ENCODE measurements at places on chromosomes 2 and 18. TPM values are rescaled to one million over a fixed set of nuclear protein-coding genes. Genes with fewer than 3 reads are reported as not detected.

GRCh38 chr18:63508596-63508995, 31.8 kb downstream of the SERPINB5 start:
- no peaks in the 10 kb centered on the region for H3K36me3 ChIP-seq
- no peaks in the 10 kb centered on the region for H3K4me1 ChIP-seq
- no peak overlapping the region for H3K4me3 ChIP-seq
- H3K27me3 ChIP-seq, result no peaks in the 10 kb centered on the region
- no peak for DNase-seq

DNA sequence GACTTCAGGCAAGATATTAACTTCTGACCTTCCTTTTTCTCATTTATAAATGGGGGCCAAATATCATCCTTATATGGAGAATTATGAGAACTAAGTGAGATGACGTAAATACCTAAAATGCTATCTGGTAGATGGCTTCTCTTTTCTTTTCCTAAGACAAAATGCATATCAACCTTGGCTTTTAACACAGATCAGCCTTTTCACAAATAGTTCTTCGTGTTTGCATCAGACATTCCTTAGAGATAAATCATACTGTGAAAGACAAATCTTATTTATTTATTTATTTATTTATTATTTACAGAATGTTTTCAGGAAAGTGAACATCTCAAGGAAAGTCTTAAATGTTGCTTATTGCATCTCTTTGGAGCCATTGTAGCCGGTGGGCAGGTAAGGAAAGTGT, 62.8 kb downstream of the NBEAL1 start:
- no peak overlapping the region for H3K27ac ChIP-seq
- H3K4me3 ChIP-seq, result no peak overlapping the region
- H3K36me3 ChIP-seq, result no peaks in the 10 kb centered on the region
- no peaks in the 10 kb centered on the region for H3K4me1 ChIP-seq
- no peaks in the 10 kb centered on the region for H3K27me3 ChIP-seq
- DNase-seq, result no peak

DNA sequence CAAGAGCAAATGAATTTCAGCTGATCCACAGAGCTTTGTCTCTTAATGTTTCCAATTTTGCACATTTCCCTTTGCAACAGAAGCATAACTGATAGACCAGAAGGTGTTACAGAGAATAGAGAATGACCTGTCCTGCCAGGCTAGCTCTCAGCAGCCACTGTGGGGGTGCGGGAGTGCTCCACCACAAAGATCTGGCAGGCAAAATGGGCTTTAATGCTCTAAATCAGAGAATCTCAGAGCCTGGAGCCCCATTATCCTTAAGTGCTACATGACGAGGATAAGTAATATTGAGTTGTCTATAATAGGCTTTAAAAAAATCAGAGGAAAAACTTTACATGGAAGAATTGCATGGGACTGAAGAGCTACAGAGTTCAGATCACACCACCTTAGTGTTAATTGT, 245.7 kb downstream of the PDE11A start:
- H3K27me3 ChIP-seq, result no peaks in the 10 kb centered on the region
- H3K4me3 ChIP-seq, result no peak overlapping the region
- H3K4me1 ChIP-seq, result no peaks in the 10 kb centered on the region
- H3K27ac ChIP-seq, result no peak overlapping the region
- no peak for DNase-seq

- no peak overlapping the region for H3K4me3 ChIP-seq
- no peak for DNase-seq
- no peak overlapping the region for H3K27ac ChIP-seq
- no peaks in the 10 kb centered on the region for H3K4me1 ChIP-seq
- no peaks in the 10 kb centered on the region for H3K27me3 ChIP-seq
Observed at GRCh38 chr18:55088000-55088401, 128.7 kb upstream of the CCDC68 start.

DNA sequence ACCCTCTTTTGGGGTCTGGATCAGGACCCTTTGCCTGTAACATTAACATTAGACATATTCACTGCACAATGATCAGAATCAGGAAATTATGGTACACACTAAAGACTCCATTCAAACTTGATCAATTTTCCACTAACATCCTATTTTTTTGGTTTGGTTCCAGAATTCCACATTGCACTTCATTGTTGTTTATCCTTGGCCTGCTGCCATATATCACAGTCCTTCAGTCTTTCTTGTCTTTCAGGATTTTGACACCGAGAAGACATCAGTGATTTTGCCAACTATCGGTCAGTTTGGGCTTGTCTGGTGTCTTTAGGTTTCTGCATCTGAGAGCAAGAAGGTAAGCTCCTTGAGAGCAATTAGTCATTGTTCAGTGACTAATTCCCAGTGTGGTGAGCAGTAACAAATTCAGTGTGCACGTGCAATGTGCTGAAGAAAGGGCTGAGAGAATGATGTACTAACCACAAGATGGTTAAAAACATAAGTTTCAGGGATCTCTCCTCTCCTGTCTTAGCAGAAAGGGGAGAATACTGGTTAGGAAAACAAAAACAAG, 23.5 kb downstream of the MARCHF4 start:
- H3K4me3 ChIP-seq, result no peak overlapping the region
- no peaks in the 10 kb centered on the region for H3K36me3 ChIP-seq
- H3K27me3 ChIP-seq, result no peaks in the 10 kb centered on the region
- no peak for DNase-seq

DNA sequence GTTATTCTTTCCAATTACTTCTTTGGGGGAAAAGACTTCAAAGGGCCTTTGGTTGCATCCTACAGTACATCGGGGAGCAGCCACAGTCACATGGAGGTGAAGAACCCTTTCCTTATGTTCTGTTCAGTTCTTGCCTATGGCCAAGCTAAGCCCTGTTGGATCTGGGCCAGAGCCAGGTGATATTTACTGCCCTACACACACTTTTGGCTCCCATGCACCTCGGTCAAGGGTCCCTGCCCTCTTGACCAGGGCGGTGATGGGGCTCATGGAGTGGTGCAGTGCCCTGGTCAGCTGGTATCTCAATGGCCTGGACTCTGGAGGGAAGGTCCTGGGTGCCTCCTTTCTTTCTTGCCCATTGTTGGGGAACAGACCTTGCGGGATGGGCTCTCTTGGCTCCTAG, 98.7 kb downstream of the VAPA start:
- no peaks in the 10 kb centered on the region for H3K4me1 ChIP-seq
- H3K36me3 ChIP-seq, result no peaks in the 10 kb centered on the region
- no peaks in the 10 kb centered on the region for H3K27me3 ChIP-seq

- H3K27me3 ChIP-seq, result no peaks in the 10 kb centered on the region
- peaks cover 24% of the 10 kb centered on the region for H3K4me1 ChIP-seq
- H3K36me3 ChIP-seq, result no peaks in the 10 kb centered on the region
Observed at GRCh38 chr2:120934574-120935338, 199.1 kb downstream of the GLI2 start.

GRCh38 chr18:37669991-37670534, 104.5 kb upstream of the CELF4 start:
- H3K4me3 ChIP-seq, result no peak overlapping the region
- no peaks in the 10 kb centered on the region for H3K36me3 ChIP-seq
- H3K4me1 ChIP-seq, result no peaks in the 10 kb centered on the region
- no peaks in the 10 kb centered on the region for H3K27me3 ChIP-seq
- no peak for DNase-seq
- no peak overlapping the region for H3K27ac ChIP-seq

DNA sequence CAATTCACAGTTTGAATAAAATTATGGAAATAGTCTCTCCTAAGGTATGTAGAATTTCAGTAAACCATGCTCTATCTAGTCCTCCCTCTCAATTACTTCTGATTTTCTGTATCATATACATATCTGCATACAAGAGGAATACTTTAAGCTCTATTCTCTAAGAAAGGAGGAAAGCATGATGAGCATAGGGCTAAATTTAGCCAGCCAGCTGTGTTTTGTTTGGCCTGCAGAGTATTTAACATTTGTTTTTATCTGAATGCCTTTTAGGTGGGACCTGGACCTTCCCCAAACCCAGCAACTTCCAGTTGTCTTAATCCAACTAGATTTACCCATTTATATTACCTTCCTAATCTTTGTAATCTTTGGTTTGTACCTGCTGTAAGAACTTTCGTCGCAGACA, 42.2 kb upstream of the FAM117B start:
- no peak overlapping the region for H3K4me3 ChIP-seq
- no peaks in the 10 kb centered on the region for H3K36me3 ChIP-seq
- peaks cover 6% of the 10 kb centered on the region for H3K4me1 ChIP-seq
- no peak for DNase-seq

GRCh38 chr18:62085756-62086155, 101.1 kb downstream of the PIGN start:
- no peaks in the 10 kb centered on the region for H3K27me3 ChIP-seq
- no peak overlapping the region for H3K4me3 ChIP-seq
- H3K36me3 ChIP-seq, result no peaks in the 10 kb centered on the region
- DNase-seq, result no peak
- H3K4me1 ChIP-seq, result no peaks in the 10 kb centered on the region
- no peak overlapping the region for H3K27ac ChIP-seq

DNA sequence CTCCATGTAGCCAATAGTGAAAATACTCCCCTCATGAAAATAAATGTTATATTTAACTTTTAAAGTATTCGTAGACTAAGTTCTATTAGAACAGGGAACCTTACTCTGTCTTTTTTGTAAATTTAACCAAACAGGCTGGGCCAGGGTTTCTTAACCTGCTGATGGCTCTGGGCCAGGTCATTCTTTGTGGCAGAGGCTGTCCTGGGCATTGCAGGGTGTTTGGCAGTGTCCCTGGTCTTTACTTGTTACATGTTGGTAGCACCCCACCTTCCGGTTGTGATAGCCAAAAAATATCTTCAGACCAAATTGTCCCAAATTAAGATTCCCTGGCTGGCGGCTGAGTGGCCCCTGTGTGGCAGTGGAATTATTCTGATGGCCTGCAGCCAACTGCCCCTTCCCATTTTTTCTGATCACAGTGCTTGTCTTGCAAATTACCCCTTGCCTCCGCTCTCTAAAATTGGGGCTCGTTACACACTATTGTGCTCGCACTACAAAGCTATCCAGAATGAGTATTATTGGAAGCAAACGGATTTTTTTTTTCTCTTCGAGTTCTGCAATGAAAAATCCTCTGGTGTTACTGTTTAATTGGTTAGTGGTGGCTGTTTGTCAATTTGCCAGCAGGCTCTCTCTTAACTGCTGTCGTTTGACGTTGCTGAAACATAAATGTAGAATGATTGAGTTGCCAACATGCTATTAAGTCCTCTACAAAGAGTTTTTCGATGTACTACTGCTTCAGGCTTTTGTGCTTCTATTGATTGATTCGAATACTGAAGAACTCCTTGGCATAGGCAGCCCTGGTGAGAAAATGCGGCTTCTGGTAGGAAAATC, 216.9 kb downstream of the SH3RF3 start:
- no peaks in the 10 kb centered on the region for H3K27me3 ChIP-seq
- no peak overlapping the region for H3K4me3 ChIP-seq
- no peak overlapping the region for H3K27ac ChIP-seq

- no peak for DNase-seq
- no peak overlapping the region for H3K4me3 ChIP-seq
- no peak overlapping the region for H3K27ac ChIP-seq
Observed at GRCh38 chr18:47844828-47845498, 85.5 kb downstream of the SMAD2 start.

GRCh38 chr2:203418271-203418670, 90.1 kb downstream of the ABI2 start:
- no peaks in the 10 kb centered on the region for H3K27me3 ChIP-seq
- no peak overlapping the region for H3K4me3 ChIP-seq
- H3K27ac ChIP-seq, result no peak overlapping the region

GRCh38 chr2:196238836-196239380, 67.5 kb upstream of the STK17B start:
- H3K27me3 ChIP-seq, result no peaks in the 10 kb centered on the region
- no peaks in the 10 kb centered on the region for H3K36me3 ChIP-seq
- H3K4me1 ChIP-seq, result no peaks in the 10 kb centered on the region
- DNase-seq, result no peak
- H3K4me3 ChIP-seq, result no peak overlapping the region

GRCh38 chr2:25098056-25098455, 56.2 kb downstream of the EFR3B start:
- no peaks in the 10 kb centered on the region for H3K36me3 ChIP-seq
- H3K4me1 ChIP-seq, result no peaks in the 10 kb centered on the region
- no peak for DNase-seq
- no peak overlapping the region for H3K27ac ChIP-seq
- H3K27me3 ChIP-seq, result no peaks in the 10 kb centered on the region

DNA sequence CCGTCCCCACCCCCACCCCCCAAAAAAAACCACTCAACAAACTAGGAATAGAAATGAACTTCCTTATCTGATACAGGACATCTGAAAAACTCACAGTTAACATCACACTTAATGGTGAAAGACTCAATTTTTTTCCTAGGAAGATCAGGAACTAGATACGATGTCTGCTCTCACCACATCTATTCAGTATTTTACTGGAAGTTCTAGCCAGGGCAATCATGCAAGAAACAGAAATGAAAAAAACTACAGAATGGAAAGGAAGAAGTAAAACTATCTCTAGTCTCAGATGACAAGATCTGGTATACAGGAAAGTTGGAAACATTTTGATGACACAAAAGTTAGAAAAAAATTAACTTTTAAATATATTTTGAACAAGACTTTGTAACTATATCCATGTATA, 114.4 kb upstream of the FZD5 start:
- no peaks in the 10 kb centered on the region for H3K27me3 ChIP-seq
- no peak overlapping the region for H3K27ac ChIP-seq
- peaks cover 18% of the 10 kb centered on the region for H3K4me1 ChIP-seq
- DNase-seq, result no peak

- H3K27me3 ChIP-seq, result no peaks in the 10 kb centered on the region
- H3K4me3 ChIP-seq, result no peak overlapping the region
- peaks cover 31% of the 10 kb centered on the region for H3K4me1 ChIP-seq
- DNase-seq, result no peak
- H3K27ac ChIP-seq, result no peak overlapping the region
- no peaks in the 10 kb centered on the region for H3K36me3 ChIP-seq
Observed at GRCh38 chr2:105769504-105769903, 24.8 kb downstream of the NCK2 start.

GRCh38 chr2:15980605-15981098, 40.3 kb downstream of the MYCN start:
- DNase-seq, result no peak
- H3K27ac ChIP-seq, result no peak overlapping the region
- H3K4me1 ChIP-seq, result no peaks in the 10 kb centered on the region
- no peaks in the 10 kb centered on the region for H3K36me3 ChIP-seq
- H3K4me3 ChIP-seq, result no peak overlapping the region

DNA sequence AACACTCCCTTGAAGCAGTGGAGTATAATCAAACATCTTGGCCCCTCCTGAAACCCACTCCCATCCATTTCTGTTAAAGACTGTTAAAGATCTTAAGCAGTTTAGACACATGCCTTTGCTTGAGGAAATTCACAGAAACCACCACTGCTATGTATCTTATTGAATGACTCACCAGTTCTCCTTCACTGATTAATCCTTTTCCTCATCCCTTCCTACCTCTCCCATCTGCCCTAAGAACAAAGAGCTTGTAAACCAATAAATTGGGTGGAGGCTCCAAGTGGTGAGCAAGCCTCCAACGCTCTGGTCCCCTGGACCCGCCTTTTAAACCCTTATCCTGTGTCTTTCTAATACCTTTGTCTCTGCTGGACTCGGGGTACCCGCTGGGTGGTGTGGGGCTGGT, 746.1 kb downstream of the LRP1B start:
- no peak overlapping the region for H3K4me3 ChIP-seq
- no peak overlapping the region for H3K27ac ChIP-seq

Gene DCC
- total RNA-seq, result 1.9 TPM

Gene EGR4
- total RNA-seq, result not detected

Gene RFTN2
- 9.6 TPM for total RNA-seq

Gene CNGA3
- 0.11 TPM for total RNA-seq

Gene KCNK3
- total RNA-seq, result 373 TPM

Gene PLB1
- total RNA-seq, result 23.5 TPM

Gene CRYGC
- total RNA-seq, result not detected

Data from adrenal gland (tissue), 19 donors.